GM12864 (cell line): ENCODE measurements at places on chromosomes 7 and 10.
A peak's percentile ranks its signal among the peaks of the same experiment; 100 is the strongest.

- no peak for DNase-seq
Observed at GRCh38 chr7:157792241-157793086, 455.7 kb downstream of the DNAJB6 start.

GRCh38 chr10:28508304-28508925 lies 24.5 kb upstream of the WAC start:
- no peak for DNase-seq

- no peak for DNase-seq
Observed at GRCh38 chr7:33774762-33775523, 130.4 kb upstream of the BMPER start.

- DNase-seq, result no peak
Observed at GRCh38 chr10:3766046-3766756, 18.8 kb downstream of the KLF6 start.

- DNase-seq, result no peak
Observed at GRCh38 chr7:50306494-50307367, 2.2 kb downstream of the IKZF1 start.

- no peak for DNase-seq
Observed at GRCh38 chr10:113555751-113556150, 2.9 kb downstream of the HABP2 start.

GRCh38 chr10:11280187-11280932 lies 262.7 kb downstream of the CELF2 start:
- DNase-seq, result no peak

DNA sequence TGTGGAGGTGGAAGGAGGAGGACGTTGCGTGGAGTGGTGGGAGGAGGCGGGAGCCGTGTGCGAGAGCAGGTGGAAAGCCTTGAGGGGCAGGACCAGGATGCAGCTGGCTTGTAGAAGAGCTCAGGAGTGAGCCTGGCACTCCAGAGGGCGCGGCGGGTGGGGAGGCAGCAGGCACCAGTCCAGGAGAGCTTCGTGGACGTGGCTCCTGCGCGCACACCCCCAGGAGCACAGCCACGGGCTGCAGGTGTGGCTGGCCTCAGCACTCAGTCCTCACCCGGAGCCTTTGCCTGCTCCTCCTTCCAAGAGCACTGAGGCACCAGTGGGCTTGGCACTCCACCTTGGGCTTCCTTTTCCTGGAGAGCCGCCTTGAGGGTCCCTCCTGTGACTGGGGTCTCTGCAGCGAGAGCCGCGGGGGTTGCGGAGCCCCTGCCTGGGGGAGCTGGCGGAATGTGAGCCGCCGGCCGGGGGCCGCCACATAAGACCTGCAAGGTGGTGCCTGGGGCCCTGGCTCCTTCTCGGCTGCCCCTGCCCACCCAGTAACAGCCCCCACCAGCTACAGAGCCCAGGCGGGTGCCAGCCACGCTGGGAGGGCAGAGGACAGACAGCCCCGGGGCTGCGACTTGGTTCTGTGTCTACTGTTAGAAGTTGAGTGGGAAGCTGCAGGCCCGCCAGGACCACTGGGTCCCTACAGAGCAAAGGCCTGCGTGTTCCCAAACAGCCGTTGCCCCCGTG lies 11.1 kb downstream of the MAFK start:
- DNase-seq, result no peak

GRCh38 chr7:98970805-98971204 lies 92.5 kb downstream of the TRRAP start:
- DNase-seq, result no peak

GRCh38 chr7:93165447-93165846 lies 17.3 kb upstream of the SAMD9L start:
- peak; percentile 62 for DNase-seq

GRCh38 chr10:112784022-112784461 lies 166.0 kb upstream of the TCF7L2 start:
- DNase-seq, result no peak
